ENCODE measurements at places on chromosomes 1 and 21.

- DNase-seq: no peak
These were observed 2.2 kb downstream of the ACAP3 start for GRCh38 chr1:1305300-1306069.

DNA sequence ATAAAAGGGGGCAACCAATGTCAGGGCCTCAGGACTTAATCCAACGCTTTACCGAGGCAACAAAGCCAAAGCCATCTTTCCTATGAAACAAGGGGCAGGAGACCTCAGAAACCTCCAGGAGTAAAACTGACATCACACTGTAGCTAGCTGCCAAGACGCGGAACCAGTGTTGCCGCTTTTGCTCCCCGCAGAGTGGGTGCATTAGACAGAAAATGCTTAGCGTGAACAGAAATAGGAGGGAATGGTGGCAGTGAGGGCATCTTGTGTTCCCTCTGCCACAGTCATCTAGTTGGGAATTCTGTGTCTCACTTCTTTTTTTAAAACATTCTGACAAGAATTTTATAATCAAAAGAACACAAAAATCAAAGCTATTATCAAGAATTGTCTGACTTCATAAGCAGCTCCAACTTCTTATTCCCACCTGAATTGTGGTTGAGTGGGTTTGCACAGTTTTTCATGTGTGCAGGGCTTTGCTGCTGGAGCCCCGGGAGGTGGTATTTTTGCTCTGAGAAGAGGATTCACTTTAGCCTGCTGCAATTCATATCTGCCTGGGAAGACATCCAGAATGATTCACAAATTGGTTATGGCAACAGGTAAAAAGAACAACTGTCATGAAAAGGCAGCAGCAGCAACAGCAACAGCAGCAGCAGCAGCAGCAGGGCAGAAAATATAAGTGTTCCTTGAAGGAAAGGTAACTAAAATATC lies 82.2 kb upstream of the DIRAS3 start:
- DNase-seq: no peak

GRCh38 chr1:119364640-119365039 lies 3.9 kb upstream of the HAO2 start:
- DNase-seq: no peak

DNA sequence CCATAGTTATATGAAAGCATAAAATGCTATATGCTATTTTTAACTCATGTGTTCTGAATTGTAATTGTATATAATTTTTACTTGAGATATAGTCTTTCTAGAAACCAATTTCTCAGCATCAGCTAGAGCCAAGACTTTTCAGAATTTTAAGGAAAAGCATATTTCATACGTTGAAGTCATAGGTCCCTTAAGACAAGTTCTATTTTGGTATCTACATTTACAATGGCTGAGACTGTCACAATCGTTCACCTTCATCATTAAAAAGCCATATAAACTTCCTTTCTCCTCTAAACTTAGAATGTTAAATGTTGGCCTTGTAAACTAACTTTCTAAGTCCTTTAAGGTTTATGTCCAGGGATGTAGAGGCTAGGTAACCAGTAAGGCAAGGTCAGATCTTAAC lies 104.1 kb downstream of the LRRC40 start:
- DNase-seq: no peak

DNA sequence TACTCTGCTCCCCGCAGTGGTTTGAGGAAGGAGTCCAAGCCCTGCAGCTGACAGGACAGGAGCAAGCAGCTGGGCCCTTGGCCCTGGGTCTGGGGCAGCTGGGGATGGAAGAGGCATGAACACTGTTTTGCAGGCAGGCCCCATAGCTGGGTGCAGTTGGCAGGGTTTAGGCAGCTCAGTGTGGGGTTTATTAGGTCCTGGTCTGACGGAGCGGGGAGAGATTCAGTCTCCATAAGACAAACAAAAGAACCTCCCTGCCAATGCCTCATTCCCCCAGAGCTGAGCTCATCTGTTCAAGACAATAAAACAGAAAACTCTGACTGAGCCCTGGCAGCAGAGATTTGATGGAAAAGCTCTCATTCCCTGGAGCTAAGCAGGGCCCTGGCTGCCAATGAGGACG lies 37.3 kb downstream of the OLFML2B start:
- no peak for DNase-seq

DNA sequence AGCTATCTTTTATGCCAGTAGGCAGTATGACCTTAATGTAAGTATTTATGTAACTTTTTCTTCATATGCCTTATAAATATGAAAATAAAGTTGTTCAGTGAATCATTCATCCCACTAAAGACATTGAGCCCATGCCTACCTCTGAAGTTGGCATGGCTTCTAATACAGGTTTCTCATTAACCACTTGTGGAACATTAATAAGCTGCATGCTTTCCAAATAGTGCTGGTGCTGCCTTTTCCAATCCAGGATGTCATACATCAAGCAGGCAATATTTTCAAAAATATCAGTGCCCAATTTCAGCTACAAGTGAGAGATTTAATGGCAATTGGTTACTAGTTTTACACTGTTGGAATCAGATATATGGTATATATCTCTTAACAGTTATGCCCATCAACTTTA lies 92.0 kb downstream of the SPAG17 start:
- no peak for DNase-seq

DNA sequence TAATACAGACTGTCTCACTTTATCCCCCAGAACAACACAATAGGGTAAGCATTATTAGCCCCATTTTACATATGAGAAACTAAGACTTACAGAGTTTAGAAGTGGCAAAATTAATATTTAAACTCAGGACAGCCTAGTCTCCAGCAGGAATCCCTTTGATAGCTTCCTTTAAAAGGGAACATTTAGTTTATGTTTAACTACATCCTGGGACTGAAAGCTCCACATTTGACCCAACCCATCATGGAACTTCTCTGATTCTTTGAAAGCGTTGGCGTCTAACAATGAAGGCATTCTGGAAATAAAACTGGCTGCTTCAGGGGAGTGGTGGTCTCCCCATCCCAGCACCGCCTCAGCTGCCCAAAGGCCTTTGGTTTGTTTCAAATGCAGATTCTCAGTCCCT lies 250.6 kb upstream of the NFIA start:
- no peak for DNase-seq

DNA sequence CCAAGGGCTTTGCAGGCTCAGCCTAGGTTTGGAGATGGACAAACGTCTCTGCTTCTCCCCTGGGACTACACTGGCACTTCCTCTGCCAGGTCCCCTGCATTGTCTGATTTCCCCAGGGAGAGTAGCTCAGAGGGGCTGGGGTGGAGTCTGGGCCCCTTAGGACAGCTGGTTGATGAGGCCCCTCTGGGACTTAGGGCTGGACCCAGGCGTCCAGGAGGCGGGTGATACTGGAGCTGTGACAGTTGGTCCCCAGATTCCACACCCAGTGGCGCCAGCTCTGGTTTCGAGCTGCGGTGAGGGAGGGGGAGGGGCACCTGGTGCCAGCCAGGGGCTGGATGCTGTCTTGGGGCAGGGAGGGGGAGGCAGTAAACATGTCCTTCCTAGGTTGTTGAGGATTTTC lies 7.4 kb upstream of the MEX3A start:
- no peak for DNase-seq

DNA sequence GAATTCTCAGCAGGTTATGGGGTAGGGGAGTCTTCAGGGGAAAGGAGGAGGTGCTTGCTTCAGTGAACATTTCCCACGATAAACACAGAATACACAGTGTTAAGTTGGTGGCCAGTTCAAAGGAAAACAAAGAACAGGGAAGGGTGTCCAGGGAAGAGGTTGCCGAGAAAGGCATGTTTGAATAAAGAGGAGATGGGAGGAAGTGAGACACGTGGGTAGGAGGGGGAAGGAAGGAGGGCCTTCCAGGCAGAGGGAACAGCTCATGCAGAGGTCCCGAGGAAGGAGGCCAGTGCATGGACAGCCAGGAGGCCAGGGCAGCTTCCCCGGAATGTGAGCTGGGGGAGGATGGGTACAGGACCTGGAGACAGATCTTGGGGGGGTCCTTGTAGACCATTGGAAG lies 130.3 kb upstream of the TMEM51 start:
- DNase-seq: no peak

DNA sequence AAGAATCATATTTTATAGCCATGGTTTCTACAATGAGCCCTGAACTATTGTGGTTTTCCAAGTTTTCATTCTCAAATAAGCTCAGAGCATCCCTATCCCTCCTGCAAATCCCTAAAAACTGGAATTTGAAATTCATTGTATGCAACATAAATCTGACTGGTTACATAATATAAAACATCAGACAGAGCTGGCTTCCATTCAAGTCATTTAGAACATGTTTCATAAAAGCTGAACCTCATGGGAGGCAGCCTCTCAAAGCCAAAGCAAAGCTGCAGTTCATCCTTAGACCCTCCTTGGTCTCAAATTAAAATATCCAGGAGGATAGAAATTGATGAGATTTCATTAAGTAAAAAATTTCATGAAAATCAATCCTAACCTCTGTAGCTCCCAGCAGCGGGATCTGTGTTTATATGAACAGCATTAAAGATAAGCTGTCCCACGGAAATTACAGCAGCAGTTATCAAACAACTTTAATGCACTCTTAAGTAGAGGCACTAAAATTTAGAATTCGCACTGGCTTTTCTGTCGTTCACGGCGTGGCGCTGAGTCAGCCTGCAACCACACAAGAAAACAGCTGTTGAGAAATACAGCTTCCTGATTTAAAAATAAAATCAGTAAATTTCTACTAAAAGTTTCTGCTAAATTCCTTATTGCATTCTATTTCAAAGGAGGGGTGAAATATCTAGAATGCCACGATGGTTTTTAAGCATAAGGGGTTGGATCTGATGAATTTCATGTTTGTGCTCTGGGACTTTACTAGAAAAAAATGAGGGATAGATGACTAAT lies 99.9 kb upstream of the TIAM1 start:
- DNase-seq: no peak

GRCh38 chr1:23619299-23620188 lies 60.2 kb upstream of the ID3 start:
- DNase-seq: peak; percentile 81

- no peak for DNase-seq
These were observed 68.8 kb downstream of the DDAH1 start for GRCh38 chr1:85396194-85396593.

DNA sequence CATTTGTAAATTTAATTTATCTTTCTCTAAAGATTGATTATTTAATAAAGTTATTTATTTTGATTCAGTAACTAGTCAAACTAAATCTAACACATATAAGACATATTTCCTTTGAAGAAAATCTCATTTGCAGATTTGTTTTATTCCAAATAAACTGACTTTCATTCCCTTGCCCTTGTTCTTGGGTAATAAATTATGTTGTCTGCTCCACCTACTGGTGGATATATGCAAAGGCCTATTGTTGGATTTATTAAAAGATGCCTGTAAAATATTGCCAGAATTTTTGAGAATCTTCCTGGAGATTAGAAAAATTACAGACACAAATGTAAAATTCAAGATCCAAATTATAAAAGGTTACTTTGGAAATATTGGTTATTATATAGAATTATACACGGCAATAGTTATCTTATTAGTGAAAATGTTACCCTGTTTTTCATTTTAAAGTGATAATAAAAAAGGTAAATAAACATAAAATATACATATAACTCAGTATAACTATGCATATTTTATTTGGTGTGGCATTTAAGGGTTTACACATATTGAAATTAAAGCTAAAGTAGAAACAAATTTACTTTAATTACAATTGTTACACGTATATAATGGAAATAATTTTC lies 116.1 kb downstream of the SPATA17 start:
- no peak for DNase-seq

GRCh38 chr1:107298526-107298925 lies 157.7 kb downstream of the NTNG1 start:
- DNase-seq: no peak

DNA sequence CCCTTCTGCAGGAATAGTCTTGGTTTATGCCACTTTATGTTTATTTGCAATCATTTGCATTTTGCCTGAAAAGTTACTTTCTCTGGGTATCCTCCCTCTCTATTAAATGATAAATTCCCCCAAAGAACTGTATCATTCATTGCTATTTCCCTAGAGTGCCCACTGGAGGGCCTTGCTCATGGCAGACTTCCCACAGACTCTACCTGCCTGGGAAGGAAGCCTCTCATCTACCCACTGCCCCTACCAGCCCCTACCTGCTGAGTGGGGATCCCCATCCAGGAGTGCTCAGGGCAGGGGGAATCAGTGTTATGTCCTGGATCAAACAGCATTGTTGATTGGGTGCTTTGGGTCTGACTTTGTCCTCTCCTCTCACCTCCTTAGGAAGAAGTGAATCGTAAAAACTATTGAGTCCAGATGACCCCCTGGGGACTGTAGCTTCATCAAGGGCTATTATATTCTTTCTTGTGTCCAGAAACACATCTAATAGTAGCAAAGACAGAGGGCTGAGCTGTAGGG lies 6.8 kb upstream of the LRRN2 start:
- no peak for DNase-seq

DNA sequence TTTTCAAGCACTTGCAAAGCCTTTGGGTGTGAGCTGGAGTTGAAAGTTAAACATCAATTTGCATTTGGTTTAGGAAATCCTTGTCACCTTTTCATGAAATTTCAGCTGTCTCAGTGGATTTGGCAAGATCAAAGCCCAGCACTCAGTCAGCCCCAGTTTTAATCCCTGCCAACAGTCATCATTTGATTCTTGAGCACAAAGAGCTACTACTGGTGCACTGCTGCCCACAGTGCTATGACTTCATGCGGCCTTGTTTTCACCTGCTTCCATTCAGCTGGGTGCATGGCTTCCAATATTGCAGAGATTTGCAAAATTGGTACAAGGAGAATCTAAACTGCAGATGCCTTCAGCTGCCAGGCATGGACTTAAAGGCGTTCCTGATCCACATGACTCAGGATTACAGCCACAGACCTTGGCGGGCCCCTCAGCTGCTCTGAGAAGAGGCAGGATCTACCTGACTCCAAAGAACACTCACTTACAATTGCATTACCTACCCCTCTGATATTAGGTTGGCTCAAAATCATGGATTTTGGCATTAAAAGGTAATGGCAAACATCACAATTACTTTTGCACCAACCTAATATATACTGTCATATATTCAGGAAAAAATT lies 259.1 kb downstream of the DSCAM start:
- DNase-seq: no peak

DNA sequence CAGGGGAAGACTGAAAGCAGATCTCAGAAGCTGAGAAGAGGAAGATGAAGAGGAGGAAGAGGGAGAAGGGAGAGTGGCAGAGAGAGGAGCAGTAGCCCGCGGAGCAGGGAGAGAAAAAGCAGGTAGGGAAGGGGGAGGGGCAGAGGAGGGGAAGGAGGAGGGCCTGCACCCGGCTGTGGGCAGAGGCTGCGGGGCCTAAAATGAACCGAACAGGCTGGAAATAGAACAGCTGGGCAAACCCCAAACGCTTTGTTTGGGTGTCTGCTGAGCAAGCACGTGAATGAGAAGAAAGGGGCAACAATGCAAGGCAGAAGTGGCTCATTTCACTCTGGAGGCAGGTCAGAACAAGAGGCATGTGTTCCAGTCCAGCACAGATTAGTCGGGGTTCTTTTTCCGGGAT lies 33.5 kb downstream of the KCNC4 start:
- DNase-seq: no peak

GRCh38 chr1:59410457-59410856 lies 113.6 kb downstream of the FGGY start:
- DNase-seq: no peak

DNA sequence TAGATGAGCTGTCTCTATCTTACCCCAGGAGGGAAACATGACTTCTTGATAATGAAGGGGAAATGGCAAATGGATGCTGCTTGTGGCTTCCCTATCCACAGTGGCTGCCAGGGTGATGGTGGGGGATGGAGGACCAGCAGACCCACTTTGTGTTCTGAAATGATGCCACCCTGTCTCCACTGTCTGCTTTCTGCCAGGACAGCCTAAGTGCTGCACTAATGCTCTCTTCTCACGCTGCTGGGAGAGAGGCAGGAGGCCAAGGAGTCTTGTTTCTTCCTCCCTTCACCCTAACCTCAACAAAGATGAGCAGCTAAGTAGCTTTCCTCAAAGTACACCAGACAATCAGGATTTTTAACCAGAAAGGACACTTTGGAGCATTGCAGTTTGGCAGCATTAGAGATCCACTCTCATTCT lies 36.6 kb downstream of the XCL1 start:
- DNase-seq: no peak
